ENCODE measurements at places on chromosomes 2 and 18. TPM values are rescaled to one million over a fixed set of nuclear protein-coding genes. Genes with fewer than 3 reads are reported as not detected.
A peak's percentile ranks its signal among the peaks of the same experiment; 100 is the strongest.

DNA sequence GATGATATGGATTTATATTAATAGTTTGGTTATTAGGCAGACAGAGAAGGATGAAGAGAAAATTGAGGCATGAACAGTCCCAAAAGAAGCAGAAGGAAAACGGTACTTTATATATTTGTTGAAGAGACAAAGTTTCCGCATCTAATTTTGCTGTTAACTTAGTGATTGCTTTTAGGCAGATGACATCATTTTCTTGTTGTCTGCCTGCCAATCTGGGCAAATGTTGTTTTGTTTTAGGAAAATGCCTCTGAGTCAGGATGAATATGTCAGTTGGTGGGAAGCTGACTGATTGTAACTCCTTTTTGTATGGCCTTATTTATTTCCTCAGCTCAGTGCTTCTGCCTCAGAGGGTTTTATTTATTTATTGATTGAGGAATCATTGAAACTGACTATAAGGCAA lies 52.5 kb upstream of the CAVIN2 start:
- H3K27me3 ChIP-seq = no peaks in the 10 kb centered on the region
- no peaks in the 10 kb centered on the region for H3K4me1 ChIP-seq
- no peak overlapping the region for H3K4me3 ChIP-seq
- no peak overlapping the region for H3K27ac ChIP-seq
- peak; percentile 44 for DNase-seq
- no peaks in the 10 kb centered on the region for H3K36me3 ChIP-seq

GRCh38 chr2:171482877-171483276 lies 39.4 kb upstream of the CYBRD1 start:
- peak; percentile 64 for DNase-seq
- H3K27ac ChIP-seq = peak overlapping the region; percentile 58
- H3K27me3 ChIP-seq = no peaks in the 10 kb centered on the region
- H3K4me3 ChIP-seq = no peak overlapping the region

GRCh38 chr2:236905976-236906375 lies 179.7 kb upstream of the COPS8 start:
- DNase-seq = no peak
- H3K36me3 ChIP-seq = no peaks in the 10 kb centered on the region
- H3K27me3 ChIP-seq = peaks cover 11% of the 10 kb centered on the region

DNA sequence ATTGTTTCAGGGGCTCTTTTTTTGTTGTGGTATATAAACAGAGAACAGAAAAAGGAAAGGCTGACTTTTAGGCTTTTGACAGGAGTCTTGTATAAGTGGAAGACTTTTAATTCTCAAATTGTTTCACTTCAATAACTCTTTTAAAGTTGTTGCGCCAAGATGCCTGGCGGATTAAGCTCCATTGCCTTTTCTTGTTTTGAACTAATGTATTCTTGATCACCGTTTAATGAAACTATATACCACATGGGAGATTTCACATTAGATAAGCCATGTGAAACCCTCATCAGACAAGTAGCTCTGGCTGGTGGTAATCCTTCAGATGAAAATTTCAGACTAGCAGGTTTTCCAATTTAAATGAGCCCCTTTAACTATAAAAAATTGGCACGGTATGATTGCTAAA lies 257.4 kb downstream of the CCDC178 start:
- H3K27me3 ChIP-seq = no peaks in the 10 kb centered on the region
- no peak overlapping the region for H3K4me3 ChIP-seq
- no peaks in the 10 kb centered on the region for H3K4me1 ChIP-seq
- DNase-seq = no peak
- H3K27ac ChIP-seq = no peak overlapping the region

DNA sequence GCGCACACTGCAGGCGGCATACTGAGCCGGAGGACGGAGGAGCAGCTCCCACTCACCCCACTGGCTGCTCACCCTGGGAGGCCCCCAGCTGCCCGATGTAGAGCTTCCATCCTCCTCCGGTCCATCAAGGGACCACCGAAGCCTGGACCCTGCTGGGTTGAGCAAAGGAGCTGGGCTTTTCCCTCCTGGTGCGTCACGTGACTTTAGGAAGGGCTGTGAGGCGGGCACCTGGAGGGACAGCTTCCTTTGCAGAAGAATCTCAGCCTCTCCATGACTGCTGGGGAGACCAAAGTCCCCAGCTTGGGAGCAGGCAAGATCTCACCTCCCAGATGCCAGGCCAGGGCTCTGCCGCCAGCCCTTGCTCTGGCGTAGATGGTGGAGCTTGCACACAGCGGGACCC lies 102.7 kb downstream of the TWIST2 start:
- no peak overlapping the region for H3K27ac ChIP-seq
- no peak for DNase-seq
- peaks cover 9% of the 10 kb centered on the region for H3K27me3 ChIP-seq
- H3K4me1 ChIP-seq = peaks cover 9% of the 10 kb centered on the region

DNA sequence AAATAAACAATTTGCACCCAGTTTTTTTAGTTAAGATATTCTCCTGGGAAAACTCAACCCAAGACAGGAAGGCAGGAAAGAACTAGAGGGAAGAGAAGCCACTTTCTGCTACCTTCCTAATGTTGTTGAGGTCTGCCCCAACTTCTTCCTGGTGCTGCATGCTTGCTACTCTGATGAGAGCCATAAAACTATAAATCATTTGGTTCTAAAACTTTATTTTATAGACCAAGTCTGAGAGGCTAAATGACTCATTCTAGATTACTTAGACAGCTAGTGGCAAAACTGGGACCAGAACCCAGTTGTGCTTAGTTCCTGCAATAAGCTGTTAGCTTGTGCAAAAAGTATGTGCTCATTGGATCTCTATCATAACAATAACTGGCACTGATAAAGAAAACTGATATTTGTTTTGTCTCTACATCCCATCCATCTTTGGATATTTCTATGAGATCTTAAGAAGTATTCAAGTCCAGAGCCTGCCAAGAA lies 344.9 kb upstream of the SLC14A2 start:
- H3K27me3 ChIP-seq = no peaks in the 10 kb centered on the region
- no peaks in the 10 kb centered on the region for H3K4me1 ChIP-seq
- H3K36me3 ChIP-seq = no peaks in the 10 kb centered on the region

DNA sequence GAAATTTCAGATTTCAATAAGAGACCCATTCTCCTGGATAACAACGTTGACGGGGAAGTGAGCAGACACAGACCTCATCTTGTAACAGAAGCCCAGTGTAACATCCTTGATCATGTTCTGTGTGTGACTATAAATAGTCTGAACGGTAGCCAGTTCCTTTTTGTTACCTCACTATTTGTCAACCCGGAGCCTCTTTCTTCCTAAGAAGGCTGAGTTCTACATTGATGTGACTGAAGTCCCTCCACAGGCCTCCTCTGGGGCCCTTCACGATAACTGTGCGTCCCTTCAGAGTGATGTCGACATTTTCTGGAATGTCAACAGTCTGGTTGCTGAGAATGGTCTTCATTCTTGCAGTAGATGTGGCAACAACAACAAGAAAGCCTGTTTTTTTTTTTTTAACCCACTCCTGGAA lies 6.3 kb upstream of the PLEKHM3 start:
- H3K4me3 ChIP-seq = no peak overlapping the region
- no peak overlapping the region for H3K27ac ChIP-seq
- H3K27me3 ChIP-seq = no peaks in the 10 kb centered on the region
- DNase-seq = no peak
- H3K36me3 ChIP-seq = no peaks in the 10 kb centered on the region
- no peaks in the 10 kb centered on the region for H3K4me1 ChIP-seq

DES gene
- 2,854 TPM for total RNA-seq

All from muscle of leg (tissue), 16 donors.